ENCODE measurements at places on chromosomes 1 and 21. TPM values are rescaled to one million over a fixed set of nuclear protein-coding genes. Genes with fewer than 3 reads are reported as not detected.

- no peaks in the 10 kb centered on the region for H3K36me3 ChIP-seq
- H3K4me1 ChIP-seq: no peaks in the 10 kb centered on the region
- no peak overlapping the region for H3K4me3 ChIP-seq
- DNase-seq: no peak
- H3K27me3 ChIP-seq: peaks cover 1% of the 10 kb centered on the region
These were observed 110.7 kb downstream of the SPATA46 start for GRCh38 chr1:162265983-162266382.

DNA sequence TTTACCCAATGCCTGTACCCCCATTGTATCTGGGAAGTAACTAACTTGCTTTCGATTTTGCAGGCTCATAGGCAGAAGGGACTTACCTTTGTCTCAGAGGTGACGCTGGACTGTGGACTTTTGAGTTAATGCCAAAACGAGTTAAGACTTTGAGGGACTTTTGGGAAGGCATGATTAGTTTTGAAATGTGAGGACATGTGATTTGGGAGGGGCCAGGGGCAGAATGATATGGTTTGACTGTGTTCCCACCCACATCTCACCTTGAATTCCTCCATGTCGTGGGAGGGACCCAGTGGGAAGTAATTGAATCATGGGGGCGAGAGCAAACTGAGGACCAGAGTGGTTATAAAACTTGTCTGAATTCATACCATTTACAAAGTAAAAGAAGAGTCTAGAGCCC is 77.1 kb upstream of the HOOK1 start:
- H3K27me3 ChIP-seq: no peaks in the 10 kb centered on the region
- peaks cover 27% of the 10 kb centered on the region for H3K4me1 ChIP-seq
- no peaks in the 10 kb centered on the region for H3K36me3 ChIP-seq
- H3K27ac ChIP-seq: peak overlapping the region; percentile 96

DNA sequence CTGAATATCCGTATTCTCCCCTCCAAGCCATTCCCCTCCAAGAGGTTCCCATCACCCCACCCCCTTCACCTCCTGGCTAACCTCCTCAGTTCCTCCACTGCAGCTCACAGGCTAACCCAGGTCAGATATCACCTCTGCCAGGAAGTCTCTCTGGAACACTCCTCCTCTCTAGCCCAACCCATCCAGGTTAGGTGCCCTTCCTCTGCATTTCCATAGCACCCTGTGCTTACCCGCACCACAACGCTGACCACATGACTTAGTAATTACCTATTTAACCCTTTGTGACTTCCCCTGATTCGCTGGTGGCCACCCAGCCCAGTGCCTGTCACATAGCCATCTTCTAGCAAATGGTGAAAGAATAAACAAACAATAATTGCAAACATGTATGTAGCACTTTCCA is 49.5 kb upstream of the IFFO2 start:
- H3K36me3 ChIP-seq: no peaks in the 10 kb centered on the region
- DNase-seq: no peak
- no peaks in the 10 kb centered on the region for H3K27me3 ChIP-seq
- peaks cover 18% of the 10 kb centered on the region for H3K4me1 ChIP-seq

Gene CTSS
- polyA plus RNA-seq: 0.48 TPM

Gene CRP
- not detected for polyA plus RNA-seq

Gene KLHDC9
- 0.70 TPM for polyA plus RNA-seq

- H3K27ac ChIP-seq: no peak within 1 kb of the TSS
- peak within 1 kb of the TSS; percentile 51 for H3K4me3 ChIP-seq
- DNase-seq: peak; percentile 87
- no peaks in the 10 kb centered on the region for H3K36me3 ChIP-seq
- H3K27me3 ChIP-seq: peaks cover 54% of the 10 kb centered on the region
These were observed at the start of gene PROX1 for GRCh38 chr1:213987927-213988506. Gene PROX1 (plus strand): TSS chr1:213987973. CDS start chr1:213996536, 8,563 bp downstream.
